Astrocyte (in vitro differentiated cells and primary cell): ENCODE measurements at places on chromosomes 6 and 20.

GRCh38 chr6:167840526-167841179 is 13.9 kb downstream of the AFDN start:
- DNase-seq = no peak

DNA sequence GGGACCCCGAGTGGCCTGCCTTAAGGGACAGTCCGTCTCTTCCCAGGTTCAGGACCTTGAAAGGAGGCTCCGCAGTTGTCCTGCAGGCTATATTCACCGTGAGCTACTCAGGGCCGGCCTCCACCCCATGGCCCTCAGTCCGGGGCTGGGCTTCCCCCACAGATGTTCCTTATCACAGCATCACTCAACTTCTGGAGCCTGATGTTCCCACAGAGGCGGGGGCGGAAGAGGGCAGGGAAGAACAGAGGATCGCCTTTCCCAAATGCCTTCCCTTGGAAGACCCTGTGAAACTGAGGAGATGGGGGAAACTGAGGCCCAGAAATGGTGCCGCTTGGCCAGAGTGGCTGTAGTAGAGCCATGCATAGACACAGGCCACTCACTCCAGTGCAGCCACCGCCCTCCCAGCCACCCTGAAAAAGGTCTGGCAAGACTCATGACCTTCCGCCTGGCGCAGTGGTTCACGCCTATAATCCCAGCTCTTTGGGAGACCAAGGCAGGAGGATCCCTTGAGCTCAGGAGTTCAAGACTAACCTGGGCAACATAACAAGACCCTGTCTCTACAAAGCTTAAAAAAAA is 4.3 kb upstream of the COX4I2 start:
- DNase-seq = no peak

GRCh38 chr20:19211661-19212468 is 577 bp upstream of the SLC24A3 start:
- no peak for DNase-seq

DNA sequence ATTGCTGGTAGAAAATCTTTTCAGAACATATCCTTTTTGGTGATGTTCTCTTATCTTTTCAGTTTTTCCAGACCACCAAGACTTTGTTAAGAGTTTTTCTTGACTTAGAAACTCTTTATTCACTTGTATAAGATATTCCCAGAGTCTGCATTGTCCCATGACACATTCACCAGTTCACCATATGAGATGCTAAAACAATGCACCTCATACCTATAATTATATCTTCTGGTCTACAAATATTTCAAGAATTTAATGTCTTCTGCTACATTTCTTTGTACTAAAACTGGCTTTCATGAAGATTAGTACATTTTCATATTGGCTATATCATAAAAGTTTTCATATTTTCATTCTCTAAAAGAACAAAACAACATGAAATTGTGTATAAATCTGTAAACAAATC is 111.3 kb downstream of the ADGRG6 start:
- peak; percentile 79 for DNase-seq

DNA sequence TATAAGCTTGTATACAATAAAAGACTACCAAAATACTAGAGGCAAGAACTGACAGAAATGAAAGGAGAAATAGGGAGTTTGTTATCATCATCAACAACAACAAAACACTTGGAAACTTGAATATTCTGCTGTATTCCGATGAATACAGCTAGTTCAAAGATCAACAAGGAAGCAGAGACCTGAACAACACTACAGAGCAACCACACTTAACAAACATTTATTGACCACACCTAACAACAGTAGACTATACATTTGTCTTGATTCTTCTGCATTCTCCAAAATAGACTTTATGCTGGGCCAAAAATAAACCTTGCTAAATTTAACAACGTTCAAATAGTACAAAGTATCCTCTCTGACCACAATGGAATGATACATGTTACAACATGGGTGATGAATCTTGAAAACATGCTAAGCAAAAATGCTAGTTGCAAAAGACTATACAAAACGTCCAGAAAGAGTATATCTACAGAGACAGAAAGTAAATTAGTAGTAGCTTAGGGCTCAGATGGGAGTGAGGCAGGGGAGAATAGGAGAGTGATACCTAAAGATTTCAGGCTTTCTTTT is 39.1 kb upstream of the PAK5 start:
- DNase-seq = no peak
